ENCODE measurements at places on chromosomes 16 and 17.

DNA sequence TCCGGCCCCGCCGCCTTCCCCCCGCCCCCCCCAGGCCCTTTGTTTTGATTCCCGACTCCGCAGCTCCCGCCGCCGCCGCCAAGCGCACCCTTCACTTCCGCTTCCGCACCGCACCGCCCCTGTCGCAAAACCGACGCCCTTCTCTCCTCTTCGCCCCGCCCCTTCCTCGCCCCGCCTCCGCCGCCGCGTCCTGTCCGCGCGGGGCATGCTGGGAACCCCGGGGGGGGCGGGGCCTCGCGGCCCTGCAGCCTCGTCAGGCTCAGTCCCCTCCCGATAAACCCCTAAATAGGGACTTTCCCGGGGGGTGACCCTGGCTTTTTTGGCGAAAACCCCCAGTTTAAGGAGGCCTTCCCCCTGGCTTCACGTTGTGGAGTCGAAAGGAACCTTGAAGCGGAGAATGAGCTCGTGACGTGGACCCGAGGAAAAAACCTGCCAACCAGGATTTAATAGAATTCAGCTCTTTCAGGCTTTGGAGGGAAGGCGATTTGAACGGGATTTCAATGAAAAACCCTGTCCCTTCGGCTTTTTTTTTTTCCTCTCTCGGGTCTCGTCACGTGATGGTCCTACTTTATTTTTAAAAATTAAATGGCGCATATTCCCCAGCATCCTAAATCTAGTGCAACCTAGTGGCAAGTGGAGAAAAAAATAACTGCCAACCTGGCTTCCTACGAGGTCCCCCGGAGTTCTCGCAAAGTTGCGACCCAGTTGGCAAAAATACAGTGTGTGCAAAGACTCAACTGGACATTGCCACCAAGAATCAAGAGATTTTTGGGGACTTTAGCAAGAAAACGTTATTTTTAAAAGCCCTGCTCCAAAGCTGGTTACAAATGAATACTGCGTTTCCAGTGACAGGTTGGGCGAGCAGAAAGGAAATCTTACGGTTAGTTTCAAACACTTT is at the start of gene MARF1:
Gene MARF1 (minus strand): TSS at position 107 of the 898 bp plus-strand sequence. CDS start 3,921 bp downstream, outside the sequence.
- DNase-seq, result peak; percentile 99

DNA sequence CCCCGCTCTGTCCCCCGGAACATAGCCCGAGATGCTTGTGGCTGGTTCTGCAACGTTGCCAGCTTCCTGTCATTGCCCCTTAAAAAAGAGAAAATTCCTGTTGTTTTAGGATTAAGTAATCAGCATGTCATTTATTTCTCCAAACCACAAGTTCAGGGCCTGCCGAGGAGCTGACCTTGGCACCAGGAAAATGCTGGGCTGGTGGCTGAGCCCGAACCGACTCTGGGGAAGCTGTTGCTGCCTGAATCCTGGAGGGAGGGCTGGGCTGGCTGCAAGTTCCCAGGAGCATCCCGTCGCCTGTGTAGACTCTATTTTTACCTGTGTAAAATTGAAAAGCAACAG is 130.9 kb upstream of the FOXF1 start:
- no peak for DNase-seq

DNA sequence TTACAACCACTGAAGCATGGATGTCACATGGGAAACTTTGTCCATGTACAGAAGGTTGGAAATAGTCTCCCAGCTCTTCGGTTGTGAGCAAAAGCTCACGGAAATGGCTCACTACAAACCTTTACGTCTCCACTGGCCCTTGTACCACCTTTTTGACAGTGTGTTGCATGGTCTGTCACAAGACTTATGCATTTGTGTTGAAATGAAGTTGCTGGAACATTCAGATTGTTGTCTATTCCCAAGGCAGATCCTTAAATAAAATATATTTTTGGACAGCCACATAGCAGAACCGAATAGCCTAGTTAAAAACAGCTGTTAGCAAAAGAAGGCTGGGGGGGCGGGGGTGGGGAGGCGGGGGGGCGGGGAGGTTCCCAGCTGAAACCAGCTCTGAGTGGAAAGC is 39.2 kb downstream of the KNOP1 start:
- DNase-seq, result no peak

- DNase-seq, result no peak
Measured at GRCh38 chr17:77037943-77038342, 102.8 kb upstream of the SEC14L1 start.

- DNase-seq, result no peak
Measured at GRCh38 chr17:39872751-39873150, 4.7 kb downstream of the ZPBP2 start.

DNA sequence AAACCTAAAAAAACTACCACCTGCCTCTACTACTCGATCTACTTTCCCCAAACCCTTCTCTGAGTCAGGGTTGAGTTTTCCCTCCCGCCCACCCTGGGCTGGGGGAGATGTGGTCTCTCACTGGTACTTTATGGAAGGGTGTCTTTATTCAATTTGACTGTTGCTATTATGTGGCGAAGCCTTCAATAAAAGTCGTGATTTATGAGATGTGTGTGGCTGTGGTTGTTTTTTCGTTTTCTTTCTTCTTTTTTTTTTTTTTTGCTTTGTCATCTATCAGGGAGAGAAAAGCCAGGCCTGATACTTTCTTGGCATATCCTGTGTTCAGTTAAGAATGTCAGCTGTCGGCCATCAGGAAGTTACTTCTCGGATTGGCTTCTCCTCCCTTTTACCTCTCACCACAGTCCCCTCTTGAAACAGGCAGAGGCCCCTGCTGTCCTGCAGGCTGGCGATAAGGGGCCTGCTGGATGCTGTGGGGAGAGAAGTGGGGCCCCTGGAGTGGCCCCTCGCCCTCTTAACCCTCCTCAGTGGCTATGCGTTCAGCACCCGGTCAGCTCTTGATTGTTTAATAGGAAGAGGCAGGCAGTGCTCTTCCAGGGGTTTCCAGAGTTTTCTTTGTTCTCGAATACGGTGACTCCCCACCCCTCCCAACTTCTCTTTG is 123.0 kb downstream of the MSI2 start:
- no peak for DNase-seq

- no peak for DNase-seq
Measured at GRCh38 chr16:13070268-13070667, 168.9 kb downstream of the SHISA9 start.

GRCh38 chr17:72306037-72306436 is 185.2 kb downstream of the SOX9 start:
- DNase-seq, result no peak

GRCh38 chr16:84050316-84050715 is 7.7 kb upstream of the SLC38A8 start:
- no peak for DNase-seq

DNA sequence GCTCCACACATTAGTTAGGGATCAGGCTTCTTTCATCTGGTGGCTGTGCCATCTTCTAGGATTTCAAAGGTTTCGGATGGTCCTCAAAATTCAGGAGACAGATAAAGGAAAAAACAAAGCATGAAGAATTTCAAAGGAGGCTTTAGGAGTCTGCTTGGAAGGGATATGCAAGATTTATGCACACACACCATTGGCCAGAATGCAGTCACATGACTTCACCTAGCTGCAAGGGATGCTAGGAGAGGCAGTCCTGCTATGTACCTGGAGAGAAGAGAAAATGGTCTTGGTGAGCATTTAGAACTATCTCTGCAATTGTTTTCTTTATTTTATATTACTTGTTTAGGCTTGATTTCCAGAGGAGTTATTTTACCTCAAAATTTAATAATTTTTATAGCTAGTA is 174.6 kb downstream of the PCTP start:
- DNase-seq, result no peak

GRCh38 chr17:68610554-68610953 is 9.4 kb upstream of the FAM20A start:
- DNase-seq, result no peak

DNA sequence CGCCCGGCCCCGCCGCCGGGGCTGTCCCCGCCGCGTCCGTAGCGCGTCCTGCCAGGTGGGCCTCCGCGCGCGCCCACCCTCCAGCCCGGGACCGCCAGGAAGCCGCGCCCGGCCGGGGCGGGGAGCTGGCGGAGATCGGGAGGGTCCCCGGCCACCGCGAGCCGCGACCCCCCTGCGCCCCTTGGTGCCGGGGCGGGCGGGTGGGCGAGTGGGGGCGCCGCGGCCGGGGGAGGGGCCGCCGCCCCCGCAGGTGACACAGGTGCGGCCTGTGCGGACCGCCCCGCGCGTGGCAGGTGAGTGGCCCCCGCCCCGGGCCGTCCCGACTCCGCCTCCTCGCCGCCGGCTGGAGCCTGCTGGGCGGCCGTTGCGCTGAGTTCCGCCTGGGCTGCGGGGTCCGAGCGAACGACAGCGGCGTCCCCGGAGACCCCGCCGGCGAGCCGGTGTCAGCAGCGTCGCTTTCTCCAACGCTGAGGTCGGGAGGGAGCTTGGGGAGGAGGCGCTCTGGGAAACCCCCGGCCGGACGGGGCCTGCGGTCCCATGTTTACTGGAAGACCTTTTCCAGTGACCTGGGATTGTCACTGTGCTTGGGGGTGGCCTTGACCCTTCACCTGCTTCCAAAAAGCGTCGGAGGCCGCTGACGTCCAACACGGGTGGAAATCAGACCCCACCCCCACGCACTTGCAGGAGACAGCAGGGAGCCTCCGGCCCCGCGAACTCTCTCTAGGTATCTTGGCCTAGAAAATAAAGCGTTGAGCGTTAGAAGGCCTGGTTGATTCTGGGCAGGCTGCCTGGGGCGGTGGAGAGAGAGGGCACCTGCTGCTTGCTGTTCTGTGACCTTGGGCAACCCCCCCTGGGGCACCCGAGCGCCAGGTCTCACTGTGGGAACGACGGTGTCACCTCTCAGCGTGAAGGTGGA is 542 bp downstream of the KLHL36 start:
- peak; percentile 76 for DNase-seq

DNA sequence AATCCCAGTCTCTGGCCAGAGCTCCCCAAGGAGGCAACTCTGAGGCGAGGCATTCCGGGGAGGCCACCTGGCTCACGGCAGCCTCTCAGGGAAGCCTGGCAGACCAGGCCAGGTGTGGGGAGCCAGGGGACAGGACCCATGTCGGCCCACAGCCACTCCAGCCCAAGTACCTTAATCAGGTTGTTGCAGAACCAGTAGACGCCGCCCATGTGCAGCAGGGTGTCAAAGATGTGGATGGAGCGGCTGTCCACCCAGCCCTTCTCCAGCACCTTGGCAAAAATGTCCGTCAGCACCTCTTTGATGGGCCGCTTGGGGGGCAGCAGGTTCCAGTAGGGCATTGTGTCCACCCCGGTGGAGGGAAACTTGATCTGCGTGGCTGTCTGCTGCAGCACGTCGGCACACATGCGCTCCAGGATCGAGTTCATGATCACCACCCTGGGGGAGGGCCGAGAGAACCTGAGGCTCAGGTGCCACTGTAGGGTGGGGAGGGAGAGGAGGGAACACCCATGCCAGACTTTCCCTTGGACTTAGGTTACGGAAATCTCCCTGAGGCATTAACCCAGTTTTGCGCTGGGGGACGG is 7.8 kb downstream of the CSF3 start:
- no peak for DNase-seq

GRCh38 chr17:55275894-55276804 is 11.4 kb downstream of the HLF start:
- no peak for DNase-seq

DNA sequence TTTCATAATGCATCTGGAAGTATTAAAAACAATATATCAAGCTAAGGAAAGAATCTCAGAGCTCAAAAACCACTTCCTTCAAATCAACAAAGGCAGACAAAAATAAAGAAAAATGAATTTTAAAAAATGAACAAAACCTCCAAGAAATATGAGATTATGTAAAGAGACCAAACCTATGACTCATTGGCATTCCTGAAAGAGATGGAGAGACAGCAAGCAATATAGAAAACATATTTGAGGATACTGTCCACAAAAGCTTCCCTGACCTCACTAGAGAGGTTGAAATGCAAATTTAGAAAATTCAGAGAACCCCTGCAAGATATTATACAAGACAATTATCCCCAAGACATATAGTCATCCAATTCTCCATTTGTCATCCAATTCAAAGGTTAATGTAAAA is 311.3 kb upstream of the SOX9 start:
- DNase-seq, result no peak

DNA sequence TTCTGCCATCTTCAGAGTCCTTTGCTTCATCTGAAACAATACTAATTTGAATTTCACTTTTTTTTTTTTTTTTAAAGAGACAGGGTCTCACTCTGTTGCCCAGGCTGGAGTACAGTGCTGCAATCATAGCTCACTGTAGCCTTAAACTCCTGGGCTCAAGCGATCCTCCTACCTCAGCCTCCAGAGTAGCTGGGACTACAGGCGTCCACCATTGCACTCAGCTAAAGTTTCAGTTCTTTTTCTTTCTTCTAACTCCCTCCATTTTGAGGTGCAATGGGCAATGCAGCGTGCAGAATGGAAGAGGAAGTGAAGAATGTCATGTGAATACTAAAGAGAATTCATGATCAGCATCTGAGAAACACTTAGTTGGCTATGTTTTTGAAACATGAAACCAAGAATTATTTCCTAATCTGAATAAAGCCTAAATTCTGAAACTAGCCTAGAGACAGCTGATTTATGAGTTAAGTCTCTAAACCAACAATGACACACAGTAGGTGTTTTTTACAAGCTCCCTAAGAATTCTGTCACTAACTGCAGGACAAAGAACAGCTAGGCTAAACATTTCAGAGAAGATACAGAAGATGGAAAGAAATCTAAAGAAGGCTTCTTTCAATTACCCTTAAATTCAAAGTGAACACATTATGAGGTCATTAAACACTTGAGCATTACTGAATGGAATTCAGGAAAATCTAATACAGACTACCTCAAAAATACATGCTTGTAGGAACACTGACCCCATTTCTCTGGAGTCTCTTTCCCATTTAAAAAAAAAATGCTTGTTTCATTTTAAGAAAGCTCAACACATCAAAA is 21.0 kb downstream of the SNN start:
- DNase-seq, result peak; percentile 84

DNA sequence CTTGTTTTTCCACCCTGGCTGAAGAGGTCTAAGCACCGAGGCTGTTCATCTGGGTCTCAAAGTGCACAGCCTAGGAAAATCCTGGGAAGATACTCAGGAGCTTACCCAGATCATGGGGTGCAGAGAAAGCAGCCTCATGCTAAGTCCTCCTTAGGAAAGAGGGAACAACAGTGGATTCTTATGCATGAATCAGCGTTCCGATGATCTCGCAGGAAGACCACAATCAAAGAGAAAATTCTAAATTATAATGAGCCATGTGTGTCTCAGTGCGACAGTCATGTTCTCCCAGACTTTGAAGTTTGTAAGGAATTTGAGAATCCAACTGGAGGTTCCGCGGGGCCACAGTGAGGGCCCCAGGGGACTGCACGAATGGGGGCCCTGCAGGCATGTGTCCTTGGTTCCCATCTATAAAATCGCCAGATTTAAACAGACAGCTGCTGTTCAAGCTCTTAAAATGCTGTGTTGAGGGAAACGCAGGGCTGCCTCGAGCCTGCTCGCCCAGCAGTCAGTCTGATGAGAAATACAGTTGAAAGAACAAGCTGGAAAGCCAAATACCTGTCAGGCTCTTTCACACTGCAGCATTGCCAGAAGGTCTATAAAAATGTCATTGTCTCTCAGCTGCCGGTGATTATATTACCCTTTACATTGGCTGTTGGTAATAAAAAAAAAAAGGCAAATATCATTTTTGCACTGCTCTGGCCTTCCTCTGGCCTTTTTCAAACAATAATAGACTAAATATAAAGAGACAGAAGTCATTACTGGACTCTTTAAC is 152.1 kb downstream of the PMP22 start:
- DNase-seq, result no peak

- DNase-seq, result no peak
Measured at GRCh38 chr17:78831688-78832540, 8.7 kb downstream of the USP36 start.

GRCh38 chr16:56041556-56042140 is 149.6 kb upstream of the GNAO1 start:
- DNase-seq, result no peak

- no peak for DNase-seq
Measured at GRCh38 chr17:73311428-73311780, 397 bp downstream of the CDC42EP4 start.
